ENCODE measurements at places on chromosomes 2 and 18.

DNA sequence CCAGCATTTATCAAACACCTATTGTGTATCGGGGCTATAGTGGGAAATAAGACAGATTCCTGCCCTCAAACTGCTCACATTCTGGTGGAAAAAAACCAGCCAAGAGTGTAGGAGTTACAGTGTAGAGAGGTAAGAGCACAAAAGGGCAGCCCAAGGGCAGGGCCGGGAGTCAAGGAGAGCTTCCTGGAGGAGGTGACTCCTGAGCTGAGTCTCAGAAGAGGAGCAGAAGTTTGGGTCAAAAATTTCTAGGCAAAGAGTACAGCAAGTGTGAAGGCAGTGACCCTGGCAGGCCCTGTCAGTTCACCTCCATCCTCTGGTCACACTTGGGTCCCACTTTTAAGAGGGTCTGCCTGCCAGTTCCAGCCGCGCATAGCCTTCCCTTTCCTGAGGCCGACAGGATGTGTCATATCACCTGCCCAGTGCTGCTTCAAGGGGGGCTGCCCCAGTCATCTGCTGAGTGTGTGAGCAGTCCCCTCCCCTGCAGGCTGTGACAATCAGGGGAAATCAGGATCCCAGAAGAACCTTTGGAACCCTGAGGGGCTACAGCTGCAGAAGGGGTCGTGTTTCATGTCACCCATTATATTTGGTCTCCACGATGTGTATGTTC is 118.4 kb downstream of the GLI2 start:
- no peak for DNase-seq

GRCh38 chr2:120587997-120588336 is 147.7 kb upstream of the GLI2 start:
- no peak for DNase-seq

GRCh38 chr2:137467246-137467862 is 496.9 kb upstream of the HNMT start:
- DNase-seq, result no peak

DNA sequence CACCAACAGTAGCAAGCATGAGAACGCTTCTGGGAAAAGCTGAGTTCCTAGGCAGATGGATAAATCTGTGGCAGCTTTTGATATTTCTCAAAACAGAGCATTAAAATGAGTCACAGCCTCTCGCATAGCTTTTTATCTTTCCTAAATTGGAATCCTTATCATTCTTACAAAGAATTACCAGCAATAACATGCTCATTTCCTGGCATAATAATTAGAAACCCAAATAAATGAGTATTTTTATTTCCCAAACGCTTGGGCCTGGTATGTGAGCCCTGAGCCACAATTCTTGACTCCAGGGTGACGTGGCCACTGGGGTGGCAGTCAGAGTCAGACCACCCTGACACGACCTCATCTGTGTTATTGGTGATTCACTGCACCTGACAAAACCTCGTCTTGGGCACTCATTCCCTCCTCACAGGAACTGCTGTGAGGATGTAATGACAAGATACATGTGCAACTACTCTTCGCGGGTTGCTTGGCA is 210.7 kb downstream of the ARL4C start:
- no peak for DNase-seq

- DNase-seq, result no peak
Observed at GRCh38 chr2:179850188-179850587, 11.2 kb downstream of the ZNF385B start.

Measured in stimulated activated CD8-positive, alpha-beta memory T cell treated with anti-CD3 and anti-CD28 coated beads, Interleukin-7, amount 100 ng/mL, for 1 hour (primary cell).